ENCODE measurements at places on chromosomes 12 and 14. TPM values are rescaled to one million over a fixed set of nuclear protein-coding genes. Genes with fewer than 3 reads are reported as not detected.

ZBTB1 gene
- total RNA-seq: 28.0 TPM

IFNG-AS1 gene
- not detected for total RNA-seq

GRCh38 chr12:29403991-29404390 lies 23.0 kb upstream of the ERGIC2 start:
- DNase-seq: no peak

DNA sequence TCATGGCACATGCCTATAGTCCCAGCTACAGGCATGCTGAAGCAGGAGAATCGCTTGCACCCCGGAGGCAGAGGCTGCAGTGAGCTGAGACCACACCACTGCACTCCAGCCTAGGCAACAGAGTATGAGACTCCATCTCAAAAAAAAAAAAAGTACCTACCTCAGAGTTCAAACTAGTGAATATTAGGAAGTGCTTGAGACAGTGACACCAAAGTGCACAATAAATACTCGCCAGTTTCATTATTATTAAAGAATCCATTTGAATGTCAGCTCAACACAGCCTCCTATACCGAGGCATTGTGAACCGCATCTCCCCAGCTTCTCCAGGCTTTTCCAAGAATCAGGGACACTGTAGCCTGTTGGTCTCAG lies 5.0 kb downstream of the GAPDH start:
- peak; percentile 45 for DNase-seq

Measured in RPMI7951 (cell line).